ENCODE measurements at places on chromosomes 2 and 18. TPM values are rescaled to one million over a fixed set of nuclear protein-coding genes. Genes with fewer than 3 reads are reported as not detected.

DNA sequence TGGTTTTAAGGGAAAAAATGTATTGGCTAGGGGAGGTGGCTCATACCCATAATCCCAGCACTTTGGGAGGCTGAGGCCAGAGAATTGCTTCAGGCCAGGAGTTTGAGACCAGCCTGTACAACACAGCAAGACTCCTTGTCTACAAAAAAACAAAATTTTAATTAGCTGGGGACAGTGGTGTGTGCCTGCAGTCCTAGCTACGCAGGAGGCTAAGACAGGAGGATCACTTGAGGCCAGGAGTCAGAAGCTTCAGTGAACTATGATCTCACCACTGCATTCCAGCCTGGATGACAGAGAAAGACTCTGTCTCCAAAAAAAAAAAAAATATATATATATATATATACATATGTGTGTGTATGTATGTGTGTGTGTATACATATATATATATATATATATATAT, 18.5 kb downstream of the CCDC88A start:
- no peak for DNase-seq

Gene CMPK2
- 8.7 TPM for total RNA-seq

- no peak for DNase-seq
Observed at GRCh38 chr18:49610022-49610445, 48.2 kb downstream of the LIPG start.

DNA sequence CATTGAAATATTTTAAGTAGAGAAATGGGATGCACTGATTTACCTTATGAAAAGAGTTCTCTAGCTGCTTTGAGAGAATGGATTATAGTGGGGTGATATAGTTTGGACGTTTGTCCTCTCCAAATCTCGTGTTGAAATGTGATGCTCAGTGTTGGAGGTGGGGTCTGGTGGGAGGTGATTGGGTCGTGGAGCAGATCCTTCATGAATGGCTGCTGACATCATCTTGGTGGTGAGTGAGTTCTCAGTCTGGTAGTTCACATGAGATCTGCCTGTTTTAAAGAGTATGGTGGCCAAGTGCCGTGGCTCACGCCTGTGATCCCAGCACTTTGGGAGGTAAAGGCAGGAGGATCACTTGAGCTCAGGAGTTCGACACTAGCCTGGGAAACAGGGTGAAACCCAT, 58.7 kb upstream of the SH3RF3 start:
- DNase-seq = no peak

Gene SPDYA
- 2.0 TPM for total RNA-seq

- peak; percentile 85 for DNase-seq
Observed at GRCh38 chr18:47748093-47748796, 182.2 kb downstream of the SMAD2 start.

- no peak for DNase-seq
Observed at GRCh38 chr2:158753641-158754611, 41.2 kb upstream of the DAPL1 start.

DNA sequence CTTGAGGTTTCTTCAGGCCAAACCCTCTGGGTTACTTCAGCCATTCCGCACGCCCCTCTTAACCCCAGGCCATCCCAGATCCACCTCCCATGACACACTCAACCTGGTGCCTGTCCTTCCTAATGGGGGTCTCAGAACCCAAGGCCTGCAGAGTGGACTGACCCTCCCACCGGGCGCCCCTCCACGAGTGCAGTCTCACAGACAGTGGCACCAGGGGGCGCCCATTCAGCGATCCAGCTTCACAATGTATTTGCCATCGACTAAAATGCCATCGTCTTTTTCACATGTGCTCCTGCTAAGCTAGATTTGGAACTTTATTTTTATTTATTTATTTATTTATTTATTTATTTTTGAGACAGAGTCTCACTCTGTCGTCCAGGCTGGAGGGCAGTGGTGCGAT, 38.5 kb downstream of the INPP5D start:
- no peak for DNase-seq

Gene POTEC
- not detected for total RNA-seq

- no peak for DNase-seq
Observed at GRCh38 chr18:41872206-41872605, 82.8 kb upstream of the PIK3C3 start.

Gene SLC4A5
- total RNA-seq = 2.0 TPM

Gene MATN3
- 1.2 TPM for total RNA-seq

Gene GLB1L
- total RNA-seq = 13.5 TPM

Gene ATP6V1B1
- 2.4 TPM for total RNA-seq

Gene NGEF
- 0.35 TPM for total RNA-seq

- DNase-seq = no peak
Observed at GRCh38 chr2:239890206-239890746, 134.9 kb downstream of the NDUFA10 start.

DNA sequence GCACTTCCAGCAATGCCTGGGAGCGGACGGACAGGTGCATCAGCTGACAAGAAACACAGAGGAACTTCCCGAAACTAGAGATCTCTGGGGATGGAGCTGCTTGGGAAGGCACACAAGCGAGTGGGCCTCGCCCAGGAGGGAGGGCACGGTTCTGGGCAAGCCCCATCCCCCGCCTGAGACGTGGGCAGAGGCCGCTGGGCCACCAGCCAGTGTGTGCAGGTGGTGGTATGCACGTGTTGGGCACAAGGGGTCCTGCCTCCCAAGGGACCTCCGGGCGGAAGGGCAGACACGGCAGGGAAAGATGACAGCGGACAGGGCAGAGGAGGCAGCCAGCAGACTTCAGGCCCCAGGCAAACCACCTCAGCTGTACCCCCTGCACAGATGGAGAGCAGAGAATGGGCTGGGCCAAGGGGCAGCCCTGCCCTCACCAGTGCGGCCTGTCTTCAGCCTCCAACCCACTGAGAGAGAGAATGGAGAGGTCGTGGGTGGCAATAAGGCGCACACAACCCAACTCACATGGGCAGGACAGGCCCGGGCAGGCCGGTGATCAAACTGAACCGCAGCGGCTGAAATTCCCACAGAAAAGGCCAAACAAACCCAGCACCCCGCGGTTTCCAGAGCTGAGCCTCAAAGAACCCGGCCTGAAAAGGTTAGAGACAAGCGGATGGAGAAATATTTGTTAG, 51.2 kb downstream of the HDAC4 start:
- DNase-seq = no peak

DNA sequence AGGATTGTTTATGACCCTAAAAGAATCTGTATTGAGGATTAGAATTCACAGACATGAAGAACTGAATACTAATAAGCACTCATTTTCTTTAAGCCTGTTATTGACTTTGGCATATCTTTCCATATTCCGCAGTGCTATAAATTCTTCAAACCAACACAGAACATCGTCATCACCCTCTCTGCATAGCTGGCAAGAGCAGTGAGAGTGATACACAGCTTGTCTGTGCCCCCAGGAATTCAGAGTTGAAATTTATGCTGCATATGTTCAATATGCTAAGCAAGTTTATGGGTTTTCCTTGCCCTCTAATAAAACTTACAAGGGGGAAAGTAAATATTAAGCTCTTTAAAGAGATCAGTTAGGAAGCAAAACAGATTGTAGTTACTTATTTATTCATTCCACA, 32.7 kb downstream of the CTLA4 start:
- DNase-seq = no peak

GRCh38 chr2:165941827-165942226, 11.7 kb downstream of the TTC21B start:
- DNase-seq = no peak

DNA sequence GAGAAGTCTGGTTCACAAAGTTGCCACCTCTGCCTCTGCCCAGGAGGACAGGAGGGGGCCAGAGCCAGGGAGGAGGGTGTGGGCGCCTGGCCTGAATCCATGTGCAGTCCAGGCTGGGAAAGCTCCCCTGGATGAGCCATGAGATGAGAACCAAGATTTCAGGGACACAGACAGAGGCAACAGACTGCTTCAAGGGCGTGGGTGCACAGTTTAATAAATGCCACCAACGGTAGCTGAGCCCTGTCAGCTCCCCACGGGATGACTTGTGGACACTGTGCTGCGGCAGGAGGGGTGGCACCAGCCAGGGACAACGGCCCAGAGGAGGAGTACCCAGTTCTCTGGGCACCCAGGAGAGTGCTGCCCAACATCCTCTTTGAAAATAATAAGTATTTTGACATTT, 15.2 kb downstream of the CAPG start:
- no peak for DNase-seq

- DNase-seq = no peak
Observed at GRCh38 chr18:27165412-27165811, 19.7 kb downstream of the CHST9 start.

Gene ALLC
- total RNA-seq = not detected

Gene SLC14A1
- 1.2 TPM for total RNA-seq

DNA sequence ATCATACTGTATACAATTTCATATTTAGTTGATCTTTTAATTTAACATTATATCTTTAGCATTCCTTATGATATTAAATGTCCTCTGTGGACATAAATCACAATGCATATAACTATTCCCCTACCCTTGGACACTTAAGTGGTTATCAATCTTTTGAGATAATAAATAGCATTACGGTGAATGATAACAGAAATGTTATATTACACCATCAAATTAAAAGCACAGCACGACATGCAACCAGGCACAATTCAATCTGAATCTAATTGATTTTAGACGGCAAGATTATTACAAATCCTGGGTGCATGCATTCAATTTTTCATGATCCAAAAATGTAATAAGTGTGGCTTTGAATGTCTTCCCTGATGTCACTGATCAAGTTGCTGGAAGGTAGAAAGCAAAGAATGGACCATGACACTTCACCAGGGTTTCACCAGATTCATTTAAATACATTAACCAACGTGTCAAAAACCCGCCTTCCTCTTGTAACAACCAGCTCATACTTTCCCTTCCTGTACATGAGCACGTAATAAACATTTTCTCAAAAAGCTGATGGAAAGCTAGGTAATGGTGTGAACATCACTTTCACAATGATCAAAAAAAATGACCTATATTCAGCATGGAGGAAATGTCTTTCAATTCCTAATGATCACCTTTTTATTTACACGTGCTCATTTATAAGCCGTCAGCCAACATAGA, 513.7 kb upstream of the ID2 start:
- DNase-seq = no peak

GRCh38 chr18:39743463-39743862, 2177.9 kb upstream of the CELF4 start:
- DNase-seq = no peak

GRCh38 chr18:23693846-23694245, 4.6 kb downstream of the LAMA3 start:
- DNase-seq = no peak

Data from mesenteric fat pad (tissue), 1 donor.